ENCODE measurements at places on chromosomes 3 and 15. TPM values are rescaled to one million over a fixed set of nuclear protein-coding genes. Genes with fewer than 3 reads are reported as not detected.

- peaks cover 10% of the 10 kb centered on the region for H3K27me3 ChIP-seq
- H3K36me3 ChIP-seq, result no peaks in the 10 kb centered on the region
- DNase-seq, result no peak
- H3K4me1 ChIP-seq, result peaks cover under 1% of the 10 kb centered on the region
Measured at GRCh38 chr15:83098079-83098478, 9.4 kb upstream of the TM6SF1 start.

GRCh38 chr15:22939652-22940061, 40.5 kb downstream of the CYFIP1 start:
- DNase-seq, result no peak
- H3K36me3 ChIP-seq, result peaks cover 5% of the 10 kb centered on the region
- H3K27me3 ChIP-seq, result no peaks in the 10 kb centered on the region
- H3K27ac ChIP-seq, result no peak overlapping the region
- peaks cover 40% of the 10 kb centered on the region for H3K4me1 ChIP-seq

- no peaks in the 10 kb centered on the region for H3K27me3 ChIP-seq
- no peaks in the 10 kb centered on the region for H3K4me1 ChIP-seq
- no peak overlapping the region for H3K4me3 ChIP-seq
- no peak for DNase-seq
- no peak overlapping the region for H3K27ac ChIP-seq
Measured at GRCh38 chr3:21718943-21719591, 31.9 kb downstream of the ZNF385D start.

TP63 gene
- 3.9 TPM for total RNA-seq

TLR9 gene
- 10.4 TPM for total RNA-seq

Measured in activated B cell treated with CpG ODN at 0.5 μM for 24 hours (primary cell).